ENCODE measurements at places on chromosomes 16 and 17. TPM values are rescaled to one million over a fixed set of nuclear protein-coding genes. Genes with fewer than 3 reads are reported as not detected.
A peak's percentile ranks its signal among the peaks of the same experiment; 100 is the strongest.

Gene KDM8
- total RNA-seq: 14.6 TPM

Gene EPOP
- total RNA-seq: 4.0 TPM

- no peak for DNase-seq
These were observed 1.2 kb downstream of the SIAH1 start for GRCh38 chr16:48383877-48384519.

DNA sequence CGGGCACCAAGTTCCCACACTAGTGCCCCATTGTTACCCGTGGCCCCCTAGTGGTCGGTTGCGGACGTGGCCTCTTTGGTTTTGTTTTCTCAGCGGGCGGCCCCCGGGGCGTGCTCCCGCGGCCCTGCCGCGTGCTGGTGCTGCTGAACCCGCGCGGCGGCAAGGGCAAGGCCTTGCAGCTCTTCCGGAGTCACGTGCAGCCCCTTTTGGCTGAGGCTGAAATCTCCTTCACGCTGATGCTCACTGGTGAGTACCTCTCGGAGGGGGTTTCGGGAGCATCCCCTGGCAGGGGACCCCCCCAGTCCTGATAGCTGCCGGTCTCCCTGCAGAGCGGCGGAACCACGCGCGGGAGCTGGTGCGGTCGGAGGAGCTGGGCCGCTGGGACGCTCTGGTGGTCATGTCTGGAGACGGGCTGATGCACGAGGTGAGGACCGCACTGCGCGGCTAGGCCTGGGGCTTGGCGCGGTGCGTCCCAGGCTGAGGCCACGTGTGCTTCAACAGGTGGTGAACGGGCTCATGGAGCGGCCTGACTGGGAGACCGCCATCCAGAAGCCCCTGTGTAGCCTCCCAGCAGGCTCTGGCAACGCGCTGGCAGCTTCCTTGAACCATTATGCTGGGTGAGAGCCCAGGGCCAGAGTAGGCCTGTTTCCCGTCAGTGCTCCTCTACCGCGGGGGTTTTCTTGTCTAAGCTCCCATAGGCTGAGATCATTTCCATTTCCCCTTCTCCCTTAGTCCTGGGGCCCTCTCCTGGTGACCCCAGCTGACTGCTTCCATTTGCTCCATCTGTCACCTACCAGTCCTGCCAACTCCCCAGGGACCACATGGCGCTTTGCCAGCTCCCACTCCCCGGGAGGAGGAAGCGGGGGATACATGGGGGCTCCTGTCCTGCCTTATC is 1.7 kb downstream of the SPHK1 start:
- DNase-seq: peak; percentile 96

Gene GAN
- total RNA-seq: 25.6 TPM
